Cardiac fibroblast (primary cell): ENCODE measurements at places on chromosomes 6 and 20.
A peak's percentile ranks its signal among the peaks of the same experiment; 100 is the strongest.

- no peak for DNase-seq
These were observed 12.6 kb downstream of the AAR2 start for GRCh38 chr20:36248836-36249235.

DNA sequence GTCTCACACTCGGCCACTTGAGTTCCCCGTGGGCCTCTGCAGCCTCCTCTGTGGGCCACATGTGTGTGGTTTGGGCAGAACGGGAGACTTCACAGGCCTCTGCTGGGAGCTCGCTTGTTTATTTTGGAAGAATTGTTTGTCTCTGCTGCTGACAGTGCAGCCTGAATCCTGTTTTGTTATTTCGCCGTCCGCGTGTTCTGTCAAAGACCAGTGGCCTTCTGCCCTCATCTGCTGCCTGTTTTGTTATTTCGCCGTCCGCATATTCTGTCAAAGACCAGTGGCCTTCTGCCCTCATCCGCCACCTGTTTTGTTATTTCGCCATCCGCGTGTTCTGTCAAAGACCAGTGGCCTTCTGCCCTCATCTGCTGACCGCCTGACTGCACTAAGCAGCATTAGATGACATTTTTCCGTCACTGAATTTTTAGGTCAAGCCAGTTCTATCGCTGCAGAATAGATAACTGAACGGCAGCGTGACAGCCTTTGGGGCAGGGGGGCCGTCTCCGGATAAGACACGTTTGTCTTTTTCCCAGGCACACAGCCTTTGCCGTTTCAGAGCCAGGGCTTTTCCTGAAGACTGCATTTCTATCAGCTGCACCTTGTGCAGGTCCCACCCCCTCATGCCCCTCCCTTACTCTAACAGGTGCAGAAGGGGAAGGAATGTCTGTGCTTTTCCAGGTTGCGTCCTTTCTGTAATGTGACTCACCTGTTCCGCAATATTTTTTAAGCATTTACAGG is 158.5 kb upstream of the AFDN start:
- DNase-seq = no peak

GRCh38 chr20:48695255-48695654 is 132.5 kb downstream of the PREX1 start:
- no peak for DNase-seq

- peak; percentile 55 for DNase-seq
These were observed 294.0 kb downstream of the SOX4 start for GRCh38 chr6:21887231-21888185.

- DNase-seq = peak; percentile 22
These were observed 6.4 kb upstream of the CST2 start for GRCh38 chr20:23832775-23833513.

GRCh38 chr6:14294270-14294951 is 176.8 kb downstream of the CD83 start:
- no peak for DNase-seq

DNA sequence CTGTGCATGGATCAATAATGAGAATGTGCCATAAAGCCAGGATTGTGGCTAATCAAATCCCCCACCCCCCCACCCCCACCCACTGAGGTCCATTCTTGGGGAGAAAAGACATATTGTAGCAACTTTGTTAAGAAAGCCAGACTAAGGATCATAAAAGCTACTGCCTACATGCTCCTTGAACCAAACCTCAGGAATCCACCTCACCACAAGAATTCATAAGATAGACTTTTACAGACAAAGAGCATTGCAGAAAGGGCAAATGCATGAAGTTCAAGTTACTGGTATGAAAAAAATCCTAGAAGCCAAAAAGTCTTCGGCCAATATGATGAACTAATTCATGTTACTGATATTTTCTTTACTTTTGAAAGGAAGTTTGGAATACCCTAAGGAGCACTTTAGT is 187.9 kb upstream of the ARID1B start:
- DNase-seq = peak; percentile 44

DNA sequence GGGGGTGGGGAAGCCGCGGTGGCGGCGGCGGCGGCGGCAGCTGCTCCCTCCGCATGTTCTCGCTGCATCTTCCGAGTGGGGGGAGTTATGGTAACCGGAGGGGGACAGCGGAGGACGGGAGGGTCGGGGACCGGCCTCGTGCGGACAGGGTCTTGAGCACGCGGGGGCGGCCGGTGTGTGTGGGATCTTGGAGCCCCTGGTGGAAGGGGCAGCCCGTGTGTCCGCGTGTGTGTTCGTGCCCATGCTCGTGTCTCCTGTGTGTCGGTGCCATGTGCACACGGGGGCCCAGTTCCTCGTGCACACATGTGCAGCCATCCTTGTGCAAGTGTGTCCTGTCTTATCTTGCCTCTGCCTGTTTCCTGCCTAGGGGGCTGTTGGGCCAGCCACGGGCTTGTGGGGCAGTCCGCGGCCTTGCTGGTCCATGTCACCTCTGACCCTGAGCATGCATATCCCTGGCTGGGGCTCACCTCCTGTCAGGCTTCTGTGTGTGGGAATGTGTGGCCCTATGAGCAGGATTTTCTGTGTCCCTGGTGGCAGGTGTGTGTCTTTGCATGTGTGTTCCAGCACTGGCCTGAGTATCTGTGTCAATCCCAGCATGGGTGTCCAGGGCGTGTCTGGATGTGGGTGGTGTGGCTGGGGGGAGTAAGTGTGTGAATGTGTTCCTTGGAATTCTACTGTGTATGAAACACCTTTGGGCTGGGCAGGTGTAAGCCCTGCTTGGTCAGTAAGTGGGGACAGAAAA is 8.5 kb downstream of the SYNGAP1 start:
- DNase-seq = peak; percentile 26

DNA sequence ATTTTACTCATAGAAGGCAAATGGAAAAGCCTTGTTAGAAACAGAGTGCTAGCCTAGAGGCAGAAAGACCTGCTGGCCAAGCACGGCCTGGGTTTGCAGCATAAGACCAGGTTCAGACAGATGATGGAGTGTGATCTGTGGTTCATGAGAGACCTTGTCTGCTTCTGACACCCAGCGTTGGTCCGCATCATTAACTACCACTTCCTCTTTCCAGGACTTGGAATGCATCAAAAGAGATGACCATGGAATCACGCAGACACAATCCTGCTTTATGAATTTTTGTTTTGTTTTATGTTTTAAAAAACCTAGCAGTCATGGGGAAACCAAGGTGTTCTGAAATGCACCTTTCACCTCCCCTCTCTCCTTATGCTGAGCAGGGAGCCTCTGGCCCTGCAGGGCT is 76.8 kb upstream of the SYNDIG1 start:
- DNase-seq = no peak

DNA sequence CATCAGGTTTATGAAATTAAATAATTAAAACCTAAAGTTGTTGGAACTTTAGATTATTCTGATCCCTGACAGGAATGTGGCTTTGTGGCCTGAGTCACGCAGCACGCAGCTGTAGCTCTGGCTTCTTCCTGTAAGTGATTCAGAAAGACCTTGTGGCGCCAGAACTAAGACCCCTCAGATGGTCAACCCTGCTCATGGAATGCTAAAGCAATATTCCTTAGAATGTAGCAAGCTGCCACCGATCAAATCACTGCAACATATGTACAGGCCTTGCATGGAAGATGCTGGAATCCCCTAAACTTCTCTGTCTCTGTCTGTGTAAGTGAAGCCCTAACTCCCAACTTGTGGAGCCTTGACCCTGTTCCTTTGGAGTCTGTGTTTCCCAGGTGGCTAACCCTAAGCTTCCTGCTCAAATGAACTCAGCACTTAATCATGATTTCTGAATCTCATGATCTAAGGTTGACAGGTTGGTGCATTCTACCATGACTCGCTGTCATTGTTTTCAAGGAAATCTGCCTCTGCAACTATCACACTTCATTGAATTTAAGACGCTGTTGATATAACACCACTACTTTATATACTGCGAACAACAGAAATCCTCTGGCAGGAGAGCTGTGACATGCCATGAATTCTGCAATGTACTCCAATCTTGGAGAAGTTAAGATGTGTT is 111.2 kb upstream of the CST7 start:
- peak; percentile 4 for DNase-seq

- DNase-seq = no peak
These were observed 75.0 kb downstream of the IRF4 start for GRCh38 chr6:466564-466963.

GRCh38 chr20:49618289-49618688 is 50.4 kb upstream of the PTGIS start:
- no peak for DNase-seq

GRCh38 chr6:161204866-161205557 is 68.8 kb downstream of the AGPAT4 start:
- no peak for DNase-seq

- peak; percentile 78 for DNase-seq
These were observed 2.0 kb downstream of the SPAG4 start for GRCh38 chr20:35617397-35618262.

- no peak for DNase-seq
These were observed 85.4 kb upstream of the FOXQ1 start for GRCh38 chr6:1226277-1227099.

DNA sequence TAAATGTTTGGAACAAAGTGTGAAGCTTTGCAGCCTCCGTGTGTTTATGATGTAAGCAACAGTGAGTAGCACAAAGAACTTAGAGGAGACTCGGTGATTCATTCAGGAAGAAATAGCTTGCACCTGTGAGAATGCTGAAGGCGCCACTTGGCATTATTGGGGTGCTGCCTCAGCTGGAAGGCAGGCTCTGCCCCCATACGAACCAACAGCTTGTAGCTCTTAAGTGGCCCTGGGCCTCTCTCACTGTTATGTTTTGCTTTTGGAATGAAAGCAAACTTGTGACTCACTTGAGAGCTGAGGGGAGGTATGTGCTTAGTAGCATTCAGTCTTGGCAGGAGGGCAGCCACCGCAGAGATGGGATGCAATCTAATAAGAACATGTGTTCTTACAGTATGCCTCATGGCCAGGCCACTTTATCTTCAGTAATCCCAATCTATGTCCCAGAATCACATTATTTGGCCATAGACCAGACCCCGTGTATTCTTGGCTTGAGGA is 310.7 kb downstream of the EYA4 start:
- peak; percentile 95 for DNase-seq

DNA sequence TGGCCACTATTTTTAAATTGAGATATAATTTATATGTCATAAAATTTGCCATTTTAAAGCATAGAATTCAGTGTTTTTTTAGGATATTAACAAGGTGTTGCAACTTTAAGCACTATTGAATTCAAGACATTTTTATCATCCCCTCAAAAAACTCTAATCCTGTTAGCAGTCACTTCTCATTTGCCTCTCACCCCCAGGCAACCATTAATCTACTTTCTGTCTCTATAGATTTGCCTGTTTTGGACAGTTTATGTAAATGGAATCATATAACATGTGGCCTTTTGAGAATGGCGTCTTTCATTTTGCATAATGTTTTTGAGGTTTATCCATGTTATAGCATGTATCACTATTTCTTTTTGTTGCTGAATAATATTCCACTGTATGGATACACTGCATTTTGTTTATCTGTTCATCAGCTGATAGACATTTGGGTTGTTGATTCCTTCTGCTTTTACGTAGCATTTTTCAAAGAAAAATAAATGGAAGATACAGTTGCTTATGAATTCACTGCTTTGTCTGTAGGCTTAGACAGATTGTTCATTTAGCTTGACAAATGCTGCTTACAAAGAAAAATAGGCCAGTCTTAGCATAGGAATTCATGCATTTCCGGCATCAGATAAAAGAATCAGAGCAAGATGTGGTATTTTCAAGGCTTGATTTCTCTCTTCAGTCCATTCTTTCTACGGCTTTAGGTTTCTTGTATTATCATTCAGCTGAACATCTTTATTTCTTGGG is 52.9 kb downstream of the STK4 start:
- DNase-seq = peak; percentile 46

GRCh38 chr6:134703206-134703605 is 246.7 kb downstream of the ALDH8A1 start:
- no peak for DNase-seq

- DNase-seq = peak; percentile 6
These were observed 47.0 kb upstream of the GCLC start for GRCh38 chr6:53591873-53592272.

DNA sequence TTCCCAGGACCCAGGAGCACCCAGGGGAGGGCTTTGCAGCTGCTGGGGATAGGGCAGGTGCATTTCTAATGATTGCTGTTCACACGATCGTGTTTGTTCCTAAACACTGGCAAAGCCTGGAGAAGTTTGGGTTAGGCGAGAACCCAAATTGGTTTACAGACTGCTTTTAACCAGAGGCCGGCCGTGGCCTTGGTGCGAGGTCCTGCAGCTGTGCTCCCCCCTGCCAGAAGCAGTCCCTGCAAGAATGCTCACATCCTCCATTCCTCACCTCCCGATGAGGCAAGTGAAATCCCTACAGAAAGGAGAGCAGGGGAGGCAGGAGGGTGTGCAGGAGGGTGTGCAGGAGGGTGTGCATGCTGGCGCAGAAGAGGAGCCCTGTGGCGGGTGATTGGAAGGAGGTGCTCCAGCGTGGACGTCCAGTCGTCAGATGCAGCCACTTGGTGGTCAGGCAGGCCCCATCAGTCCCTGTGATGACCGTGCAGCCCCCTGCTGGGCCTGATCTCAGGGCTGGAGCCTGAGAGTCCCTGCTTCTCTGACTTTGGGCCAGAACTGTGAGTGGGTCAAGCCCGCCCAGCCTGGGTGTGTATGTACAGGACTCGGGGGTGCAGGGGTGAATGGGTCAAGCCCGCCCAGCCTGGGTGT is 55.7 kb upstream of the FRMD1 start:
- DNase-seq = no peak

GRCh38 chr6:154292855-154293519 is 63.6 kb downstream of the IPCEF1 start:
- peak; percentile 82 for DNase-seq

GRCh38 chr6:142786476-142786875 is 158.5 kb downstream of the HIVEP2 start:
- peak; percentile 51 for DNase-seq

DNA sequence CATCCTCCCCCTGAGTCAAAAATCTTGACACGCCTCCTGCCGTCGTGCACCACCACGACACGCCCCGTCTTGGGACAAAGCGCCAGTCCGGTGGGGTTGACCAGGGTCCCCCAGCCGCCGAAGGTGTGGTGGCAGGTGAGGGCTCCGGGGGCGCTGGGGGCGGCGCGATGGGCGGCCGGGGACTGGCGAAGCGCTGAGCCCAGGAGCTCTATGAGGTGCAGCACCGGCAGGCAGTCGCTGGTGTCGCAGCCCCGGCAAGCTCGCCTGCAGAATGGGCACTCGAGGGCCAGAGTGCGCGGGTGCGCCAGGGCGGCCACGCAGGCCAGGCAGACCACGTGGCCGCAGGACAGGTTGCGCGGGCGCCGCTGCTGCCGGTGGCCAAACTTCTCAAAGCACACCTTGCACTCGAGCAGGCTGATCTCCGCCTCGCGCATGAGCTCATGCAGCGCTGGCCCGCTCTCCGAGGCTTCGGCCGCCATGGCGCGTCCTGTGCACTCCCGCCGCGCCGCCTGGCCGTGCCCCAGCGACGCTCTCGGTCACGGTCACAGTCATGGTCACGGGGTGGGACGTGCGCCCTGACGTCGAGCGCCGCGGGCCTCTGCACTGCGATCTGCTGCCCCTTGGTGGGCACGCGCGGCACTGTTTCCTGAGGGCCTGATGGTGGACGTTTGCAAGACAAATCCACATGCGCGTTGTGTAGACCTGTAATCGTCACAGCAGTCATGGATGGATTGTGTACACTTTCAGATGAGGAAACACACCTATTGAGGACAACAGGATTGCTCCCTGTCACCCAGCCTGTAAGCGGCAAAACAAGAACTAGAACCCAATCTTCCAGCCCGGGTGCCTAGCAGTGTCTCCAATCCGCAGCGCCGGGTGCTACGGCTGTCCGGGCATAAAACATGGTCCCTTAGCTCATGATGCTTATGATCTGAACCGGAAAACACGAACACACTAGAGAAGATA is at the start of gene NHLRC1:
TSS of gene NHLRC1 (minus strand) at position 550 of the 966 bp plus-strand sequence. CDS start at position 479, 71 bp downstream.
- peak; percentile 91 for DNase-seq

GRCh38 chr6:78436335-78436734 is 431.0 kb upstream of the IRAK1BP1 start:
- DNase-seq = peak; percentile 70

GRCh38 chr6:122050242-122050755 is 349.2 kb upstream of the HSF2 start:
- no peak for DNase-seq

- no peak for DNase-seq
These were observed 82.1 kb downstream of the ASXL1 start for GRCh38 chr20:32440069-32440757.
